ENCODE measurements at places on chromosomes 12 and 14.
A peak's percentile ranks its signal among the peaks of the same experiment; 100 is the strongest.

DNA sequence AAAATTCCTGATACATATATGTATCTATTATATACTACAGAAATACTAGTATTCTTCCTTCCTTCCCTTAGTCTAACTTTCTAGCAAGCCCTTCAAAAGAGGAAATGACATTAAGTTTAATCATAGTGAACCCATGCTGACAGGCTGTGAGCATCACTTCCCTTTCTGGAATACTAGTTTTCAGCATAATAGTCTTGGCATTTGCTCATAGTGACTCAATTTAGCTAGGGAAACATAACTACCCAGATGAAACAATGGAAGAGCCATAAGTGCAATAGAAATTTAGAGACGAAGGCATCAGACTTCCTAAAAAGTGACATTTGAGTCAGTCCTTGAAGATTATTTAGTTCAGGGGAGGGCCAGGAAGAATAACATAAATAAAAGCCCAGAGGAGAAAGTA lies 184.5 kb upstream of the CRY1 start:
- DNase-seq, result no peak

DNA sequence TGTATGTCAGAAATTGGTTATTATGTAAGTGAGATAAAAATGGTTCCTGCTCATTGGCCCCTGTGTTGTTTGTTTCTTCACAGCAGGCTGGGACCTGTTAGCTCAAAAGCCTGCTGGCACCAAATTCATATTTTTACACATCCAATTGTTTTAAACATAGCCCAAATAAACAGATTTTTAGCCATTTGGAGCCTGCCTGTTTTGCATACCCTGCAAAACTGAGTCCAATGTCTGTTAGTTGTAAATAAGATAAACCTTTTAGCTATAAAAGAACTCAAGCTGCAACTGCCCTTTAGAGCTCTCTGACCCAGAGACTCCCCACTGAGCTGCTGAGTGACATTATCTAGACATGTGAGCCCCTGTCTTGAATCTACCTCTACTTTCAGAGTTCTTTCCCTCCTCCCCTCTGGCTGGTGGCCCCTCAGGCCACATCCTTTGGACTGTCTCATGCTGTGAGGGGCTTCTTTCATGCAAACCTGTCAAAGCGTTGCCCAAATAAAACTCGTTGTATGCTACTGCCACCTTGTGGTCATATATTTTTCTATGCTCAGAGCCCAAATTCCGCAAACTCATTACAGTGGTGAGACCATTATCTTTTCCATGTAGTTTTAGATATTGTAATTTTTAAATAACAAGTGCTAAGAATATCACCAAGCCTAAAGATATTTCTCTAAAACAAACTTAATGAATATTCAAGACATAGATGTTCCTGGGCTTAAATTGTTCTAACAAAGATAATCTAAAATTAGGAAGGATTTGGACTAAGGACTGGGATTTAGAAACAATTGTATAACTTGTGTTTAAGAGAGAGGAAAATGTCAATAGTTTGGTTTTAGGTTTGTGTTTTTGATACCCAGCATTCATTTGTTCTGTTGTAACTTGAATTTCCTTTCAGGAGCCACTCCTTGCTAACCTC lies 337.9 kb downstream of the AACS start:
- no peak for DNase-seq

- no peak for DNase-seq
Observed at GRCh38 chr14:77406086-77406485, 17.2 kb downstream of the NOXRED1 start.

DNA sequence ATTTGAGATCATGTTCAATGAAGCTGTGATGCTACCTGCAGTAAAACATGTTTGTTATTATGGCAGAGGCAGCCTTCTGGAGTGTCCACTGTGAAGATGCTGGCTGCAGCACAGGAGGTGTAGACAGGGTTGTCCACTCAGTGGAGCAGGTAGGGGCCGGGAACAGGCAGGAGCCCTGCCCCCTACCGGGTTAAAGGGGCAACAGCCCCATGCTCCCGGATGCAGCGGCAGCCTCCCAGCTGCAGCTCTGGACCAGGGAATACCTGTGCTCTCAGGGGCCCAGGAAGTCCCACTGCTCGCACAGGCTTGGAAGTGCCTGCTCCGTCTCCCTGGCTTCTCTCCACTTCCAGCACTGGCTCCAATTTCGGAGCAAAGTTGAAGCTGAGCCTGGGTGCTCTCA lies 401.6 kb downstream of the FOXG1 start:
- DNase-seq, result no peak

DNA sequence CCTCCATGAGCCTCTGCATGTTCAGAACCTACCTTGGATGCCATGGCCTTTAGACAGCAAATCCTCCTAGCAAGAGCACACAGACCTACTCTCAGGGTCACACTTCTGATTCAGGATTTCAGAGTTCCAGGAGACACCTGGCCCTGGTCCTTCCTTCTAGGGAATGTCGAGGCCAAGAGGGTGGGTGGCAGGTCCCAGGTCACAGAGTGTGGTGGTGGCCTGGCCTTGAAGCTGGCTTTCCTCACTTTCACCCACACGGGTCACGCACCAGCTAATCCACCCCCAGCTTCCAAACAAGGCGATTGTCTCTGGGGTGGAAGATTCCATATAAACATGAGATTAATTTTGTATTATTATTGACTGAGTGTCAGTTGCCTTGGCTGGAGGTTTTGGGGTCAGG lies 328.3 kb upstream of the RTL1 start:
- DNase-seq, result no peak

- DNase-seq, result no peak
Observed at GRCh38 chr12:52667509-52667908, 12.7 kb downstream of the KRT1 start.

DNA sequence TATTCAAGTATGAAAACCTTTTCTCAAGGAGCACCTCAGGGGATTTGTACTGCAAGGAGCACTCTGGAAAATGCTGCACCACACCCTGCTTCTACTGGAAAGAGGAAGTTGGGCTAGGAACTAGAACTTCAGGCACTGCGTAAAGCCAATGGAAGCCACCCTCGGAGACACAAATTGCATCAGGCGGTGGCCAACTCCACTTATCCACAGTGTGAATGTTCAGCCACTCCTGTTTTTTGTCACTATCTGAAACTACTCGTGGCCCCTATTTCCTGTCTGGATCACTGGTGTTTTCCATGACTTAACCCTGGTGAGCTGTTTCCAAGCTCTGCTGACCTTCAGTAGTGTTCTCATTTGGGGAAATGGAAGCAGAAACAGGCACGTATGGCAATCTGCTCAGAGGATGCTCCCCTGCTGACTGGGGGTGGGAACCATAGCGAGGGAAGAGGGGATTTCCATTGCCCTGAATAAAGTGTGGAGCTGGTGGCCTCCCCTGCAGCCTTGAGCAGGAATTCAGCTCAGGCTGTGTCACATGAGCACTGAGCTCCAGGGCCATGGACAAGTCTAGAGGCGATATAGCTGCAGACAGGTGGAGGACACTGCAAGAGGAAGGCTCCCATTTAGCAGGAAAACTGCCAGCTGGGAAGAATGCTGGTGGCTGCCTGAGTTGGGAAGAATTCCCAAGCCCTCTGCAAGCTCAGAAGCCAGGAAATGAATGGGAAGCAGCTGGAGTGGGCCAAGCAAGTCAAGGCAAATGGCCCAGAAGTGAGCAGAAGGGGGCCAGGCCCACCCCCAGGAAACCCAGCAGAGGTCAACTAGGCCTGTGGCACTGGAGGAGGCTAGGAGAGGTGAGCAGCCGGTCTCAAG lies 50.5 kb upstream of the RAP1B start:
- no peak for DNase-seq

- DNase-seq, result no peak
Observed at GRCh38 chr14:69986336-69986735, 107.1 kb downstream of the SMOC1 start.

GRCh38 chr14:69992564-69992963 lies 113.3 kb downstream of the SMOC1 start:
- DNase-seq, result no peak

DNA sequence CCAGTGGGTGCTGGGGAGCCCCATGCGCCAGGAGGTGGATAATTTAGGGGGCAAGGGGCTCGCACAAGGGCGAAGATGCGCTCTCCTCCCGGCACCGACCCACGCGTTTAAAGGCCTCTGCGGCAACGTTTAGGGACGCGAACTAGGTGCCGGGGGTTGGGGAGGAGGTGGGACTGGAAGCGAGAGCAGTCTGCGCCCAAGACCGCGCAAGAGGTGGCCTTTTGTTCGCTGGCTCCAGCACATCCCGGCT lies 1.3 kb downstream of the SLC38A1 start:
- no peak for DNase-seq

DNA sequence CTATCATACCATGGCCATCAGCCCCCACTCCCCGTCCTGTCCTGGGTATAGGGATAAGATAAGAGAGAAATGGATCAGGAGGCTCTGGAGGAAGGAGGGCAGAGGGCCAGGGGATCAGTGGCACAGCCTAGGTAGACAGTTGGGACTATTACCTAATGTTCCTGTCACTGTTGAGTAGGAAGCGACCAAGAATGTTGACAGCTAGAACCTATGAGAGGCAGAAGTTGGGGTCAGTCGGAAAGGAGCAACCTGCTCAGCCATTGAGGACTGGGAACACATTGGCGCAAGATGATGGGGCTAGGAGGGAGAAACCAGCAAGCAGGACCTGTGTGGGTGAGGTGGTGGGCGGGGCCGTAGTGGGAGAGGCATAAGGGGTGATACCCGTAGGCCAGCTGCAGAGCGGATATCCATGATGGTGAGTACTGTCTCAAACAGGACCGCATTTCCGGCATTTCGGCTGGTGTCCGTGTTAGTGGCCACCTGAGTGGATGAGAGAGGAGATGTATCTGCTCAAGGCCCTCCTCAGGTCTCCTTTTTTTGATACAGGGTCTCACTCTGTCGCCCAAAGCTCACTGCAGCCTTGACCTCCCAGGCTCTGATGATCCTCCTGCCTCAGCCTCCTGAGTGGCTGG lies 3.3 kb downstream of the AP1G2 start:
- DNase-seq, result no peak

- no peak for DNase-seq
Observed at GRCh38 chr14:38125481-38126037, 82.1 kb upstream of the SSTR1 start.

- no peak for DNase-seq
Observed at GRCh38 chr12:41512497-41512896, 324.4 kb downstream of the PDZRN4 start.

GRCh38 chr14:68312884-68313610 lies 479.8 kb downstream of the ZFP36L1 start:
- DNase-seq, result peak; percentile 93

- DNase-seq, result no peak
Observed at GRCh38 chr12:2627835-2628191, 167.0 kb upstream of the FKBP4 start.

GRCh38 chr14:50520947-50521815 lies 11.2 kb downstream of the MAP4K5 start:
- DNase-seq, result no peak

GRCh38 chr12:109760930-109761921 lies 47.6 kb downstream of the FAM222A start:
- no peak for DNase-seq

- DNase-seq, result no peak
Observed at GRCh38 chr12:3284405-3284804, 206.6 kb upstream of the PRMT8 start.

- no peak for DNase-seq
Observed at GRCh38 chr12:54416687-54417603, 2.1 kb downstream of the ITGA5 start.

DNA sequence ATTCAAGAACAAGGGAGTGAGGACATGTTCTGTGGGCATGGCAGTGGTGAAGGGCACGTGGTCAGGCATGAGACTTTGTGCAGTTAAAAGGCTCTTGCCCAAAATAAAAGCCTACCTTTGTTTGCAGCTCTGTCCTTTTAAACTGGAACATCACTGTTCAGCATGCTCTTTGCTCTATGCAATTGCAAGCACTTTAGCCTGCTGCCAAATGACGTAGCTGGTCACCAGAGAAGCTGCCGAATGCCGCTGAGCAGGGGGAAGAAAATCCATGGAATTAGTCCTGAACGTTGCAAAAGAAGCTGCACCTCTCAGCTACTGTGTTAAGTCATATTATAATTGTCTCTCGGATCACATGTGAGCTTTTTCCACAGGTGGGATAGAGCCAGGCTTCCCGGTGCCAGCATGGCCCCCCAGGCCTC lies 176.3 kb upstream of the DIO2 start:
- DNase-seq, result no peak

DNA sequence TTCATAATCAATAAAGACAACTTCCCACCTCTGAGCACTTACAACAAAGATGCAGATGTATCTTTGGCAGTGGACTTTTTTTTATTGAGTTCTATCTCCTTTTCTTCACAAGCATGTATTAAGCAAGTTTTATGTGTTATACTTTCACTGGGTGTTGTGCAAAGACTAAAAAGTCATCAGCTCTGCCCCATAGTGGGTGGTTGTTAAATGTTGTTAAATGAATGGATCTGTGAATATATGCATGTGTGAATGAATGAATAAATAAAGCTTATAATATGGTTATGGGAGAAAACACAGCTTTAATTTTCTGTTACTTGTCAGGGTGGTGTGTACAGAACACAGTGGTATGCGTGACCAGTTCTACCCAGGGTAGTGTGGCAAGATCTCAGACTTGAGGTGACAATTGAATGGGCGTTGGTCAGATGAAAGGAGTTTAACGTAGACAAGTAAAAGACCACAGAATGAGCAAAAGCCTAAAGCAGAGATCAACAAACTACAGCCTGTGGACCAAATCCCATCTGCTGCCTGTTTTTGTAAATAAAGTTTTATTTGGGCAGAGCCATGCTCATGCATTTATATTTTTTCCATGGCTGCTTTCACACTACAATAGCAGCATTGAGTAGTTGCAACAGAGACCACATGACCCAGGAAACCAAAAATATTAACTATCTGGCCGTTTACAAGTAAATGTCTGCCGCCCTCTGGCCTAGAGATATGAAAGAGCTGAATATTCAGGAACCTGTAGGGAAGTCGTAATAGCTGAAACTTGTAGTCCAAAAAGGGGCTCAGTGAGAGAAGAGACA lies 207.4 kb upstream of the EEA1 start:
- DNase-seq, result no peak

- no peak for DNase-seq
Observed at GRCh38 chr14:22002860-22003284, 329.3 kb upstream of the OR4E1 start.

DNA sequence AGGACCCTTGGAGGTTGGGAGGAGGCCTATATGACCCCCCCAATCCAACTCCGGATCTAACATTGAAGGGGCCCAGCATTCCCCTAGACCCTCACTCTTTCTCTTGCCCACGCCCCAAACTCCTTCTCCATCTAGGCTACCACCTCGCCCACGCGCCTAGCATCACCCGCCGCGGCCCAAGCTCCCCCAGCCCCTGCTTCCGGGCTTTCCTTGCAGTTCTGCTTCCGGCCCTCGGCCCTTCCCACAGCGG lies 445 bp downstream of the CERS5 start:
- DNase-seq, result no peak

GRCh38 chr12:11059784-11060183 lies 2.3 kb downstream of the TAS2R46 start:
- DNase-seq, result no peak

Measured in GM12864 (cell line).